Naive thymus-derived CD4-positive, alpha-beta T cell (primary cell): ENCODE measurements at places on chromosomes 2 and 18.

GRCh38 chr2:204228169-204228886 lies 291.8 kb downstream of the ICOS start:
- no peak for DNase-seq

GRCh38 chr2:53949457-53949856 lies 21.3 kb downstream of the PSME4 start:
- no peak for DNase-seq

DNA sequence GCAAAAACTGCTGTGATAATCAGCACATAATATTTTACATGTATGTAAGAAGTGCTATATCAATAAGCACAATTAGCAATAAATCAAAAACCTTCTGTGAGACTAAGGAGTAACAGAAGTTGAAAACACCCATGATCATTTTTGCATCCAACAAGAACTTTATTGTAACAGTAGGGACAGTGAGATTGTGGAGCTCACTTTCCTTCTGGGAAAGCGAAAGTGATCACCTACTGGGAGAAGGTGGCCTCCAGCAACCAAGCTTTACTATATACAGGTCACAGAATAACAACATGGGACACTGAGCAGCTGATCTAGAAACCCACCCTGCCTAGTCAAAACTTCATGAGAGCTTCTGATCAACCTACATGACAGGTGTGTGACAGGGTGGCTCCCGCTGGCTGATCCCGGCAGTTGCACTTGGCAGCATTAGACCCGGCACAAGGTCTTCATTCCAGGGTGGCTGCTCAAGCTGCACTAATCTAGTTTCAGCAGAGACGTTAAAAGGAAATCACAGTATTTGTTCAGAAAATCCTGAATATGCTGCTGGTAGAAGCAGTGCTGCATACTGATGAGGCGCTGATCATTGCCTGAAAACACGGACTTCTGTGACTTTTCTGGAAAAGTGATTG lies 63.5 kb upstream of the ARL5A start:
- no peak for DNase-seq

DNA sequence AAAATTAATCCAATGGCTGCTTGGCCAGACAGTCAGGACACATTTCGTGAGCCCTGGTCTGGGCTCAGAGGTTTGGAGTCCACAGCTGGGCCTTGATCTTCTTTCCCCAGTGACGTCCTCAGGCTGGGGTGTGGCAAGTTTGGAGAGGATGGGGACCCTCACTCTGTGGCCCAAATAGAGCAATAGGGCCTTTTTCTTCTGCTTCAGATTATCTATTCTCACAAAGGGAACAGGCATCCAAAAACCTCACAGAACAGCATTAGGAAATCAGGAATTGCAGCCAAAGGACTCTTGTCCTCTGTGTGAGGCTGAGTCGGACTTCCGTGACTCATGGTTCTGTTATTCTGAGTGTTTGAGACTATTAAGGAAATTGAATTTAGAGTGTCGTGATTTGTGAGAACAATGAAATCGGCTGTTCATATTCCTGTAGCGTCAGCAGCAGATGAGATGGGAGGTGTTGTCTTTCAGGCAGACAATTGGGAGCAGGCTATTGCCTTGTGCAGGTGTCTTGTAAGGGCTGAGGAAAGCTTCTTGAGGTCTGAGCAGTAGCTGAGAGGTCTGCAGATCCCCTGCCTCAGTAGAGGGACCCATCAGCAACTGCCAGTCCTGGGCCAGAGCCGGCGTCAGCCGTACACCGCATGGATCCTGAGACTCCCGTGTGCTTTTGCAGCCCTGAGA lies 113.8 kb downstream of the SH3RF3 start:
- DNase-seq = no peak

GRCh38 chr2:232324778-232325177 lies 53.8 kb upstream of the ALPP start:
- no peak for DNase-seq
